ENCODE measurements at places on chromosomes 6 and 20.

- DNase-seq, result no peak
Measured at GRCh38 chr20:61737812-61738443, 327.8 kb downstream of the TAF4 start.

GRCh38 chr20:47468290-47469050 lies 33.2 kb upstream of the NCOA3 start:
- DNase-seq, result no peak

- no peak for DNase-seq
Measured at GRCh38 chr6:157761926-157762325, 61.1 kb upstream of the SNX9 start.

- no peak for DNase-seq
Measured at GRCh38 chr6:154257067-154257466, 99.5 kb downstream of the IPCEF1 start.

DNA sequence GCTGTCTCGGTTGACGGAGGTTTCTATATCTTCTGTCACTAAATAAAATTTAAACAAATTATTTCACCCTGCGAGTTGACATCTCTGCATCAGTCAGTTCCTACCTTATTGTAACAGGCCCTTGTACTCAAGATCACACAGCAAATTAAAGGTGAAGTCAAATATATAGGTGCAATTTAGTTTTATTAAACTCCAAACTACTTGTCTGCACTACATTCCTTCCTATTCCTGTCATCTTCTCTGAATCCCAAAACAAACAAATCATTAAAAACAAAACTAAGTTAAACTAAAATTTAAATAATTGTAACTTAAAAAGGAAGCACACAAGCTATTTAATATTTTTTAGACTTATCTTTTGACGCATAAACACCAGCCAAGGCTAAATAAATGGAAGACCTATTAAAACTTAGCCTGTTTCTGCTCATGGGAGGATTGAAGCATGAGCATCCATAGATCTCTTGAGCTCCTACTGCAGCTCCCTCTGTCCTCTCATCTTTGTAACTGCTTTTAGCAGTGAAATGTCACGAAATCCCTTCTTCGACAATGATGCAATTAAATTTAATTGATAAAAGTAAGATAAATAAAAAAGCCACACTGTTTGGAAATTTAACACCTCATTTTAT lies 1152.3 kb upstream of the GJE1 start:
- no peak for DNase-seq

Measured in CD4-positive, alpha-beta T cell treated with Interleukin-15 for 4 hours (primary cell).